ENCODE measurements at places on chromosomes 12 and 14.

GRCh38 chr12:33093534-33093933 lies 197.0 kb upstream of the PKP2 start:
- no peak for DNase-seq

- no peak for DNase-seq
Measured at GRCh38 chr14:32010604-32011125, 66.4 kb upstream of the ARHGAP5 start.

DNA sequence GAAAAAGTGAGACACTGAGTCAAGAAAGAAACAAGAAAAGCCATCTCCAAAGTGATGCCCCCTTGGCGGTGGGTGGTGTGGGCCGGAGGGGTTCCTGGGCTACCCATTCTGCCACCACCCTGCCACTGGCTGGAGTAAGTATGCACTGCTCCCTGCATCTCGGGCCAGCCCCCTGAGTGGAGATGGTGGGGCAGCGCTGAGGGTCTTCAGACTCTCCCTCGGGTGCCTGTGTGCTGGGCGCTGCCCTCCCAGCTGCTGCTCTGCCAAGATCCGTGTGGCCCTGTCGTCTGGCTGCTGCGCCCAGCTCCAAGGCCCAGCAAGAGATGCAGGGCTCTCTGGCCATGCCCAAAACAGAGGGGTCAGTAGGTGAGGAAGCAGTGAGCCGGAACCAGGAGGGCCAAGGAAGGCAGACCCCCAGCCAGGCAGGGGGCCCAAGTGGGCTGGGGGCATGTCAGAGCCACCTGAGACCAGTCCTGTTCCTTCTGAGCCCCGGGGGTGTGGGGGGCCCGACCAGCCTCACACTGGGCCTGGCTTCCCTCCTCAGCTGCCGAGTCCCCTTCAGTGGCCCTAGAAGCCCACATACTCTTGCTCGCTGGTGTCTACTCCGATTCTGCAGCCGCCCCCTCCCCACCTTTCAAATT lies 5.2 kb downstream of the GPR132 start:
- DNase-seq: no peak

GRCh38 chr12:49413010-49413409 lies 45.7 kb downstream of the SPATS2 start:
- no peak for DNase-seq

- no peak for DNase-seq
Measured at GRCh38 chr12:4984971-4985370, 58.7 kb upstream of the KCNA5 start.
